ENCODE measurements at places on chromosomes 6 and 20.

DNA sequence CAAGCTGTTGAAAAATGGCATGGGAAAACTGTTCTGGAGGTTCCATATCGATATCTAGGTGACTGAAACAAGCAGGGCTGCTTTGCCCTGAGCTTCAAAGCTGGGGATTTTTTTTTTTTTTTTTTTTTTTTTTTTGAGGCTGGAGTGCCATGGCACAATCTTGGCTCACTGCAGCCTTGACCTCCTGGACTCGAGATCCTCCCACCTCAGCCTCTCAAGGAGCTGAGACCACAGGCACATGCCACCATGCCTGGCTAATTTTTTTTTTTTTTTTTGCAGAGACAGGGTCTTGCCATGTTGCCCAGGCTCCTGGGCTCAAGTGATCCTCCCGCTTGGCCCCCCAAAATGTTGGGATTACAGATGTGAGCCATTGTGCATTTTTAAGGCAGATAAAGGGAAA, 11.0 kb downstream of the ERGIC3 start:
- DNase-seq = no peak

GRCh38 chr6:14284969-14285590, 167.5 kb downstream of the CD83 start:
- no peak for DNase-seq

GRCh38 chr20:52429029-52429428, 237.4 kb upstream of the ZFP64 start:
- no peak for DNase-seq

GRCh38 chr20:2301164-2301622, 5.4 kb downstream of the TGM3 start:
- DNase-seq = no peak

GRCh38 chr20:32727683-32728082, 15.6 kb downstream of the COMMD7 start:
- DNase-seq = no peak

DNA sequence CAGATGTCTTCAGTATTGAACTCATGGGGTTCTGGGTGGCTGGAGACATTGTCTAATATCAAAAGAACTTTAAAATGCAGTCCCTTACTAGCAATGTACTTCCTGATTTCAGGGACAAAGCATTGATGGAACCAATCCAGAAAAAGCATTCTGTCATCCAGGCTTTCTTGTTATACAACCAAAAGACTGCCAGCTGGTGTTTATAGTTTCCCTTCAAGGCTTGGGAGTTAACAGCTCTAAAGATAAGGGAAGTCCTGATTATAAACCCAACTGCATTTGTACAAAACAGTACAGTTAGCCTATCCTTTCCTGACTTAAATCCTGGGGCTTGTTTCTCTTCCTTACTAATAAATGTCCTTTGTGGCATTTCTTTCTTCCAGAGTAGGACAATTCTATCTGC, 160.0 kb downstream of the COL21A1 start:
- DNase-seq = no peak

GRCh38 chr6:113860181-113860955, 3.2 kb downstream of the MARCKS start:
- peak; percentile 21 for DNase-seq

- DNase-seq = peak; percentile 89
Observed at GRCh38 chr6:37171970-37172812, 2.2 kb downstream of the PIM1 start.

Measured in WTC11 (cell line).